Natural killer cell (primary cell): ENCODE measurements at places on chromosomes 4 and X.

- DNase-seq: peak; percentile 69
These were observed 777 bp upstream of the CASK start for GRCh38 chrX:41923978-41924683.

DNA sequence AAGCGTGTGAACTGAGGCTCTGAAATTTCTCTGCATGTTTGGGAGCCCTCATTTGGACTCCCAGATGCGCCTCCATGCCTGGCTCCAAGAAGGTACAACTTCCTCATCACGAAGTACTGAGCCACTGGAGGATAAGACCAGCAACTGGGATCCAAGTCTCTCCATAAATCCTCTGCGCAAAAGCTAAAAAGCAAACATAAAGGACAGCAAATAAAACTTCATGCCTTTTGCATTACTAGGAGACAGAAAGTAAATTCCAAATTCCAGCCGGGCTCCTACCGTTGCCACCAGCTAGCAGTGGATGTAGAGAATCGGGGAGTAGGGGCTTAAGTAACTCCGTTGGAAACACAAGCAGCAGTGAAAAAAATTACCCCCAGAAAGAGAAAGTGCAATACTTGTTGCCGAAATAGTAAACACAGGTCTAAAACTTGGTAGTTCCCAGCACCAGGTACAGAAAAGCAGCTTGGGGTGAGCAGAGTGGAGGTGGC, 477.1 kb upstream of the TENM3 start:
- no peak for DNase-seq

DNA sequence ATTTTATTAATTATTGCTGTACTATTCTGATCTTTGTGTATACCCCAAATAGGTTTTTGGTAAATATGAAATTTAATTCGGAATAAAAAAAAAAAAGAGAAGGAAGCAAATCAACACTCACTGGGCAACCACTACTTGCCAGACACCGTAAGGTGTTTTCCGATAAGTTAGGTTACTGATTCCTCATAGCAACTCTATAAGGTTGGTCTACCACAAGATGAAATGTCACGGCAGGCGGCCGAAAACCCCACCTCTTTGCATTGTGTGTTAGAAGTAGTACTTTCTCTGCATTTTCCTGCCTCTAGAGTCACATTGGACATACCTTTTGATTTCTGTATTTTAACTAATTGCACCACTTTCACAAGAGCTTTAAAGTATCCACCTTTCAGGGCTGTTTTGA, 44.5 kb upstream of the RASGEF1B start:
- DNase-seq: no peak

GRCh38 chrX:119529345-119530276, 35.6 kb downstream of the STEEP1 start:
- no peak for DNase-seq

DNA sequence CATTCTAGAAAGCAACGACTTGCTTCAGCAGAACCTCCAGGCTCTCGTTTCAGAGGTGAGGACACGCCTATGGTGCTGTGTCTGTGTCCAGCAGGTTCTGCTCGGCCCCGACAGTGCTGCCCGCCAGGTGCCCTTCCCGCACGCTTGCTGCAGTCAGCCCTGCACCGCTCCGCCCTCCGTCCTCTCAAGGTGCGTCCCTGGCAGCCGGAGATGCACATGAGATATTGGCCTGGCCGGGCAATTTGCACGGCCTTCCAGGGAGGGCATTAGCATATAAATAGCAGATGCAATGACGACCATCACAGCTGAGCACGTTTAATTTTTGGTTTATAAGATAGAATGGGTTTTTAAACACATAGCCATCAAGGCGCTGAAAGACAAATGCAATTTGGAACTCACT, 14.4 kb downstream of the UVSSA start:
- DNase-seq: no peak
